Stimulated activated CD4-positive, alpha-beta T cell treated with anti-CD3 and anti-CD28 coated beads, Interleukin-15, amount 100 ng/mL, for 1 hour (primary cell): ENCODE measurements at places on chromosomes 5 and 9.

- peak; percentile 30 for DNase-seq
These were observed 1.5 kb downstream of the SMARCA2 start for GRCh38 chr9:2016408-2017330.

- peak; percentile 18 for DNase-seq
These were observed 11.8 kb upstream of the CXXC5 start for GRCh38 chr5:139636207-139636792.

DNA sequence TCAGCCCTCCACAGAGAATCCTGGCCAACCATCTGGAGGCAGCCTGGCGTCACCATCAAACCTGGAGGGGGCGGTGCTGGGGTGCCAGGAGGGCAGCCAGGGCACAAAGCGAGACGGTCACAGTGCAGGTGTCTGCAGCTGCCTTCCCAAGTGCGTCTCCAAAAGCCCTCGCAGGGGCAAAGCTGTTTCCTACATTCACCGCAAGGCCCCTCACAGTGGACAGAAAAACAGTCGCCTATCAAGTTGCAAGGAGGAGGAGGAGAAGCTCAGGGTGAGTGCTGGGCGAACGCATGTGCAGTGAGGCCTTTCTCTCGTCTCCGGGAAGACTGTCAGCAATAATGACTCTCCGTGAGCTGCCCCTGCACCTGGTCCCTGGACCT is 18.0 kb upstream of the LHX3 start:
- no peak for DNase-seq

DNA sequence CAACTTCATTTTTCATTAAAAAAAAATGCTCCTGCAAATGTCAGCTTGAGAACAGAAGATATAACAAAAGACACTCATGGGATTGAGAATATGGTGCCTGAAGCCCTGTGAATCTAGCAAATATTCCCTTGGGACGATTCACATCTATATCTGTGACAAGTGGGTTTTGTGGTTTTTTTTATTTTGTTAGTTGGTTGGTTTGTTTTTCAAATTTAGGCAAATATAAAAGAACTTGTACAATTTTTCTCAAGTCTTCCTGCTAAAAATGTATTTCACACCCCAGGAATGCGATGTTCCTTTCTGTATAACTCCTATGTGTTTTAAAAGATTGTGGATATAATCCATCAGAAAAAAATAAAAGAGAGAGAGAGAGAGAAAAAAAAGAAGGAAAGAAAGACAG is 1061.8 kb upstream of the ARRDC3 start:
- no peak for DNase-seq

- DNase-seq: no peak
These were observed 291.4 kb downstream of the TLE4 start for GRCh38 chr9:79862921-79863890.

GRCh38 chr5:123075521-123076163 is 13.4 kb upstream of the PRDM6 start:
- no peak for DNase-seq
